Bronchial epithelial cell (primary cell): ENCODE measurements at places on chromosomes 13 and 19. TPM values are rescaled to one million over a fixed set of nuclear protein-coding genes. Genes with fewer than 3 reads are reported as not detected.

DNA sequence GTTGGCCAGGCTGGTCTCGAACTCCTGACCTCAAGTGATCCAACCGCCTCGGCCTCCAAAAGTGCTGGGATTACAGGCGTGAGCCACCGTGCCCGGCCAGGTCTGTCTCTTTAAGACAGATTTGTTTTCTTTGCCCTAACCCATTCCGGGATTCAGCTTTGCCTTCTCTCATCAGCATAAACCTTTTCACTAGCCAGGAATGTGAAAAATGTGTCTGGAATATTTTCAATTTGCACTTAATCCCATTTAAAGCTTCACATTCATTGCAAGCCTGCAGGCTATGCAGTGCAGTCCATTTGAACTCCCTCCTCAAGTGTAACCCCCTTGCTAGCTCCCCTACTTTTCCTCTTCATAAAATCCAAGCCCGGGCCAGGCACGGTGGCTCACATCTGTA, 880 bp upstream of the TMEM160 start:
- peak; percentile 12 for DNase-seq

GRCh38 chr13:38743466-38743865, 56.6 kb downstream of the FREM2 start:
- DNase-seq = no peak

GRCh38 chr13:98782654-98783053, 30.2 kb upstream of the SLC15A1 start:
- peak; percentile 89 for DNase-seq

DNA sequence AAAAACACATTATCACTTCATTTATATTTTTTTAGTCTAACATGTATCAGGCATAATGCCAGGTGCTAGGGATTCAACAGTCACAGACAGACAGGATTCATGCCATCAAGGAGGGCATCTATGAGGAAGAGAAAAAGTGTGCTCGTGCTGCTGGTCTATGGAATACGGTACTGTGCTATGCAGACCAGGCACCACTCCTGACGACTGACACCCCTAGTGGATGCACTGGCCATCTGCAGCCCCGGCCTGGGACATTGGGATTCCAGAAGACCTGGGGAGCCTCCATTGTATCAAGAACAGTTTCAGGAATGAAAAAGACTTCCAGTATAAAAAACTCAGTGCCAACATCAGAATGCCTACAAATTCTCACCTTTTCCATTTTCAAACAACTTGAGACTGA, 94.0 kb downstream of the KLF12 start:
- peak; percentile 19 for DNase-seq

- no peak for DNase-seq
Measured at GRCh38 chr19:48533770-48534169, 18.2 kb upstream of the SULT2B1 start.

DNA sequence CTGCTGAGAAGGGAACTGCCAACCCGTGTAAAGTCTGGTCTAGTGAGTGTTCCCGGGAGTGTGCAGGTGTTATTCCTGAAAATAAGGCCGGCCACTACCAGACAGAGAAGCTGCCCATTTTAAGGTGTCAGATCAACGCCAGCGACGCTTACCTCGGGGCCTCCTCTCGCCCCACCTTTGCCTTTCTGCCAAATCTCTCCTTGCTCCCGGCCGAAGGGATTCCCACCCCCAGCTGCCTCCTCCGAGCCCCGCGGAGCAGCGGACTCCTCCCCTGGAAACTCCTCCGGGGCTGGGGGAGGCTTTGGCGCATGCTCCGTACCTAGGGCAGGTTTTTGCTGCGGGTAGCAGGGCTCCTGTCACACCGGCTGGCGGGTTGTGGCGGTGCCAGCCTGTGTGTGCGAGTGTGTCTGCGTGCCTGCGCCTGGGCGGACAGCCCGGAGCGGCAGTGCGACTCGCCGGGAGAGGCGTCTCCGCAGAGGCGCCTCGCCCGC, at the start of gene HS6ST3:
Gene HS6ST3 (plus strand): TSS at position 359 of the 491 bp plus-strand sequence.
- peak; percentile 12 for DNase-seq

DNA sequence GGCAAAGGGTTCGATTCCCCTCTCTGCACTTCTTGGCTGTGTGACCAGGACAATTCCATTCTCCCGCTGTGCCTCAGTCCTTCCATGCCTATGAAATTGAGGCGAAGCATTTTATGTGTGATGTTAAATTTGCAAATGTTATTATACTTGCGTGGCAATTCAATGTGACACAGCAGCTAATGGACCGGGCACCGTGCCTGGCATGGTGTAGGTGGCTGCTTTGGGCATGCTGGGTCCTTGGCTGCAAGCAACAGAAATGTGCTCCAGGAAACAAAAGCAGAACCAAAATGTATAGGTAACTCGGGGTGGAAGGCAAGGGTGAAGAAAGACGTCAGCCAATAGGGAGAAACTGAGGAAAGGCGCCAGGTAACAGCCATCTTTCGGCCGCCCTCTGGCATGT, 37.1 kb downstream of the TINCR start:
- no peak for DNase-seq

- DNase-seq = no peak
Measured at GRCh38 chr13:30479154-30479882, 13.6 kb upstream of the HMGB1 start.

The PLK5 gene
- not detected in 2 replicates for total RNA-seq

The TSEN34 gene
- total RNA-seq = 47.9 and 50.2 TPM in 2 replicates

The KLK3 gene
- total RNA-seq = not detected in 2 replicates

The ZNF573 gene
- 3.3 and 6.6 TPM in 2 replicates for total RNA-seq

The DHDH gene
- 9.2 and 10.8 TPM in 2 replicates for total RNA-seq

The SCEL gene
- 60.8 and 185 TPM in 2 replicates for total RNA-seq

The LYL1 gene
- 0.51 and 1.3 TPM in 2 replicates for total RNA-seq

The HRC gene
- not detected in 2 replicates for total RNA-seq

The LDLR gene
- total RNA-seq = 72.7 and 109 TPM in 2 replicates
